GM03348 (cell line): ENCODE measurements at places on chromosomes 3 and 15.

- no peak for DNase-seq
Observed at GRCh38 chr15:48759921-48760320, 50.9 kb downstream of the CEP152 start.

DNA sequence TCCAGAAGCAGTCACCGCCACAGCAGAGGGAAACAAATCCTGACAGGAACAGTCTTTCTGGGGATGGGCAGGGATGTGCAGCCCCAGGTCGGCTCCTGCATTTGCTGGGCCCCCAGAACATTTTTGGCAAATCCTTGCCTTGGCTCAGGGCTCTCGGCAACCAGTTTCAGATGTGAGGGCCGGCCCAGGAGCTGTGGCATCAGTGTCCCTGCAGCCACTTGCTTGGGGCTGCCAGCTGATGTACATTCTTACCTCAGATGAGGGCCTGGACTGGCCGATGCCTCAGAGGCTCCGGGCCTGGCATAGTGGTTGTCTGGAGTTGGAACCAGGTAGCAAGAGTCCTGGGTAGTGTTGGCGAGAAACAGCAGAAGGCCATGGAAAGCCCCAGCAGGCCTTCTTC, 4.2 kb downstream of the CYB561D2 start:
- no peak for DNase-seq

DNA sequence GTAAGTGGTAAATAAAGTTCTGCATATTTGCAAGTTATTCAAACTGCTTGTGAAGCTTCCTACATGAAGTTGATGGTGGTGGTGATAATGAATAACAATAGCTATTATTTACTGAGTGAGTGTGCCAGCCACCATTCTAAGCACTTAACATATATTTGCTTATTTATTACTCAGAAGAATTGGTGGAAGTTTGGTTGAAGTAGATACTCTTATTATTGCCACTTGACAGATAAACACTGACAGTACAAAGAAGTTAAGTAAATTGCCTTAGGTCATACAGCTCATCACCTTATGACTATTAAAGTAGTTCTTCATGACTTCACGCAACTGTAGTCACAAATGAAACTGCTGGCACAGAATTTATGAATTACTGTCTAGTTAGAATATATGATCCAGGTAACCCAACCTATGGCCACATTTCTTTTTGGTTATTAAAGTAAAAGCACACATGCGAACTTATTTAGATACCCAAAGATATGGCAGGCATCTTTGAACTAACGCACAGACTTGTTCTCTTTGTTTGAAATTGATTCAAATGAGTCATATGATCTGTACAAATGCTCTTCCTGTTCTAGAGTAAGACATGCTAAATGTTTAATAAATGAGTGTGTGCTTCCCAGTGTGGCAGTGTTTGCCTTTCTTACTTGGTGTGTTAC, 99.8 kb upstream of the NR2F2 start:
- no peak for DNase-seq

GRCh38 chr3:183233966-183234365, 19.1 kb upstream of the B3GNT5 start:
- DNase-seq = no peak

- no peak for DNase-seq
Observed at GRCh38 chr15:47516558-47516957, 200.7 kb upstream of the SEMA6D start.

- DNase-seq = no peak
Observed at GRCh38 chr3:124639406-124640237, 90.6 kb upstream of the UMPS start.

DNA sequence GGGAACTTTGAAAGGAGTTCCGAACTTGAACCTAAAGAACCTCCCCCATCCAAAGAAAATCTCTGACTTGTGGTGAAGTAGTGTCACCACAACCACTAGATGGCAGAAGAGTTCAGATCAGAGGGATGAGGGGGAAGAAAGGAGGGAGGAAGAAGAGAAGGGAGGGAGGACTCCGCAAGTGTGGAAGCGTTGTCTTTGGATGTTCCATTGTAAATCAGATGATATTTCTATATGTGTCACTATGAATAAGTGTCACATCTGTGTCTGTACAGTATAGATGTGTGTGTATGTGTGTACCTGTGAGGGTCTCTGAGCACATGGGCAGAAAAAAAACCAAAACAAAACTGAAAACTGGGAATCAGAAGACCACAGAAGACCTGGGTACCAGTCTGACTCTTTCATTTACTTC, 16.9 kb downstream of the SLC24A1 start:
- peak; percentile 89 for DNase-seq

GRCh38 chr3:84904816-84905555, 53.8 kb upstream of the CADM2 start:
- DNase-seq = no peak

GRCh38 chr3:144810160-144810559, 838.5 kb downstream of the DIPK2A start:
- DNase-seq = no peak

- DNase-seq = no peak
Observed at GRCh38 chr3:146655333-146655996, 50.3 kb upstream of the PLSCR5 start.

- DNase-seq = no peak
Observed at GRCh38 chr3:187456250-187456649, 88.1 kb downstream of the RTP4 start.

GRCh38 chr15:94081829-94082228, 149.5 kb upstream of the MCTP2 start:
- no peak for DNase-seq

GRCh38 chr3:10837849-10838248, 21.8 kb downstream of the SLC6A11 start:
- no peak for DNase-seq

DNA sequence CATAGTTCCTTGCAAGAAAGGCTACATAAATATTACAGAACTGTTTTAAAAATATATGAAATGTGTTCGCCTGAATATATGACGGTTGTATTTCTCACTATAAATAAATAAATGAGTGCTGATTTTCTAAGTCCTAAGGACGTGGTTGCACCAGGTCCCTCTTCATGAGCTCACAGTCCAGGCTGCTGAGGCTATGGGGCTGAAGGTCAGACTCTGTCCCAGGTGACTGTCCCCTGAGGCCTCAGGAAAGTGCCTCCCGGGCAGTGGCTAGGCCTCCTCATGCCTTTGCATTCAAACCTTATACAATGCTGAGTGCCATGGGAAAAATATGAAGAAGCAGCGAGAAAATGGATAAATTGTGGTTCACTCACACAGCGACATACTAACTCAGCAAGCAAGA, 43.5 kb upstream of the SSR3 start:
- no peak for DNase-seq

DNA sequence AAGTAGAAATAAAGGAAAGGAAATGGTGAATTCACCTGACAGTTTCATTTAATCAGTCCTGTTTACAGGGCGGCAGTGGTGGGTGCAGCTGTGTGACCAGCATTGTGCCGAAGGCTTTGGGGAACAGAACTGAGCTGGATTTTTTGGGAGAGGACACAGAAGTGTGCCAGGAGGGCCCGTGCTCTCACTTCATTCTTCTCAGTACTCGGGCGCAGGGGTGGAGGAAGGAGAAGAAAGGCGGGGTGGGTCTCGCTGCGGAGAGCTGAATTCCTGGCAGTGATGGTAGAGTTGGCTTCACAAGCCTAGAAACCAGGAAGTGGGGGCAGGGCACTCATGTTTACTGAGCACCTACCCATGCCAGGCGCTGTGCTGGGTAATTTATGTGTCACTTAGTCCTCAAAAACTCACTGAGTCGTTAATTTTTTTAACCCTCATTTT, 64.6 kb downstream of the CRTC3 start:
- peak; percentile 41 for DNase-seq

GRCh38 chr3:142459929-142460328, 12.1 kb upstream of the XRN1 start:
- no peak for DNase-seq

- DNase-seq = no peak
Observed at GRCh38 chr15:58764468-58764867, 6.6 kb upstream of the MINDY2 start.

DNA sequence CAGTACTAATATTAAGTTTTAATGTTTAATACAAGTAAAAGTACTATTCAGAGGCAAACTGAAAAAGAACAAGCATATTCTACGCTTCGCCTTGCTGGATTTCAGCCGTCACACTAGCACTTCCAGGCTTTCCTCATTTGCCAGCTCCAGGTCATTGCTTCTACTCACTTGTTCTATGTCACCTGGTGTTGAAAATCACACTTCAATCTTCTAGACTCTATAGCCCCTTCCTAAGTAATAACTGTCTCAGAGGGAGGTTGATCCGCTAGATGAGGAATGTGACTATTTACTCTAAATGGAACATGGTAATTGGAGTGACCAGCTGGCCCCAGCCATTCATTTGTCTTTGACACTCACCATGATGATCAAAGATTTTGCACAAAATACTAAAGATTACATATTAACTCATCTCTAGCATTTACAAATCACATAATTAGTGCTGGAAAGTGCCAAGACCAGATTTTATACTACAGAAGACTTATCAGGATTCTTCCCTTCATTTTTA, 92.0 kb downstream of the GAP43 start:
- DNase-seq = no peak

GRCh38 chr3:124862006-124862405, 25.2 kb downstream of the ITGB5 start:
- DNase-seq = no peak

GRCh38 chr15:67458331-67459029, 62.5 kb upstream of the C15orf61 start:
- no peak for DNase-seq
